Stimulated activated CD8-positive, alpha-beta memory T cell treated with anti-CD3 and anti-CD28 coated beads, Interleukin-4, amount 100 ng/mL, for 1 hour (primary cell): ENCODE measurements at places on chromosomes 5 and 9.

- no peak for DNase-seq
Measured at GRCh38 chr5:177446200-177447065, at the start of gene PRR7. TSS of gene PRR7 (plus strand) at chr5:177446814. CDS start at chr5:177455068, 8,254 bp downstream.

- no peak for DNase-seq
Measured at GRCh38 chr9:34578241-34579103, 11.1 kb downstream of the CNTFR start.

DNA sequence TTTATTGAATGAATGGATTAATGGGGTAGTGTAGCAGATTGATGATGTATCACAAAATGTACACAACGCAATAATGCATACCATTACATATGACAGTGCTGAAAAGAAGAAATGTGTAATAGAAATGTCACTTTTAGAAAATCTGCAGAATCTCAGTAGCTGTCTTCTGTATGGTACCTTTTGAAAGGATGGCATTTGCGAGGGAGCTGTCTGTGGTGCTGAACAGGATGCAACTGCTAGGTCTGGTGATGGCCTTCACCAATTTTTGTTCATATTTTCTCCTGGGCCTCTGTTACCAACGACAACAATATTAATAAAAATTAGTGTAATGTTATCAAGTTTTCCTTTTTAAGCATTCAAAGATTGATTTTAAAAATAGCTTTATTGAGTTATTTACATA is 36.2 kb upstream of the OTULIN start:
- DNase-seq, result peak; percentile 20

- no peak for DNase-seq
Measured at GRCh38 chr5:53856506-53856905, 296.1 kb downstream of the NDUFS4 start.

DNA sequence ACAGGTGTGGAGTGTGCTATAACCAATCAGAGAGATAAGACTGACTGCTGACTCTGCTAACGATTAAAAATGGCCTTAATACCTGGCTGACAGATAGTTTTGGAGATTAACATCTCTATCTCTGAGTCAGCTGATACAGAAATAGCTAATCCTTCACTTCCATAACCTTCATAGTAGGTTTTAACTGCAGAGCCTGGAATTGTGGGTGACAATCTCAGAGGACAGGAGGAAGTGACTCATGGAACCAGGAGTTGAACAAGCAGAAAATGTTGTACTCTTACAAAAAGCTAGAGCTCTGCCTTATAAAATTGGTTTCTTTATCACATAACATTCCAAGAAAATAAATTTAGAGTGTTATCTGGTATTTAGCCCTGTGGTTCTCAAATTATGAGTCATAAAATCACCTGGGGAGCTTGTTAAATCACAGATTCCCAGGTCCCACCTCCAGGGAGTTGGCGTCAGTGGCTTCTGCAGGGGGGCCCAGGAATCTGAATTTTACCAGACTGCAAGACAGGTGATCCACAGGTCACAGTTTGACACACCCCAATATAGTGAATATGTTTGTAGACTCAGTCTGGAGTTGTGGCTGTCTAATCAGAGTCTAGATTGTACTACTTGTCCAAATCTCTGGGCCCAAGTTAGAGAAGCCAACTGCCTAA is 44.4 kb upstream of the AFAP1L1 start:
- no peak for DNase-seq

- DNase-seq, result no peak
Measured at GRCh38 chr5:135102716-135103574, 68.9 kb upstream of the PITX1 start.

- DNase-seq, result no peak
Measured at GRCh38 chr5:147248561-147248960, 13.7 kb downstream of the STK32A start.

GRCh38 chr5:88235828-88236227 is 32.8 kb downstream of the TMEM161B start:
- no peak for DNase-seq

- DNase-seq, result no peak
Measured at GRCh38 chr5:53091289-53091688, 18.3 kb downstream of the MOCS2 start.

DNA sequence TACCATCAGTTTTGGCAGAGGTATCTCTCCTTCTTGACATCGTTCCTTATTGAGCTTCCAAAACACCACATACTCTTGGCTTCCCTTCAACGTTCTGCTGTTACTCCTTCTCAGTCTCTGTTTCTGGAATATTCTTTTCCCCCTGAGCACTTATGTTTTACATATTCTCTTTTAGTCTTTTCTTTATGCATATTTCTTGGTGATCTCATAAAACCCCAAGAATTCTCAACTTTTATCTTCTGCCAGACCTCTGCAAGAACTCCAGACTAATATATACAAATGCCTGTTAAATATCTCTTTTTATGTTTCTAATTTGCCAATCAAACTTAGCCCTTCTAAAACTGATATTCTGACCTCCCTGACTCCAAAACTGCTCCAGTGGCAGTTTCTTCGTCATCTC is 453.4 kb upstream of the CTNND2 start:
- DNase-seq, result no peak

DNA sequence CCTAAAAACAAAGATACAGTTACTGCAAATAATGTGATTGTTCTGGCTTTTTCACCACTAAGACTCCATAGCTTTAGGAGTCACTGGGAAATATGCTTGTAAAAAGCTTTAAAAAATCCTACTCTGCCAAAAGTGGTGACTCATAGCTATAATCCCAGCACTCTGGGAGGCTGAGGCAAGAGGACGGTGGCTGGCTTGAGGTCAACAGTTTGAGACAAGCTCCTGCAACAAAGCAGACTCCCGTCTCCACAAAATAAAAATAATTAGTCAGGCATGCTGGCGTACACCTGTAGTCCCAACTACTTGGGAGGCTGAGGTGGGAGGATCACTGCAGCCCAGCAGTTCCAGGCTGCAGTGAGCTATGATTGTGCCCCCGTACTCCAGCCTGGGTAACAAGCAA is 406.4 kb downstream of the HTR1A start:
- no peak for DNase-seq

GRCh38 chr5:10017786-10018185 is 231.9 kb downstream of the ATPSCKMT start:
- no peak for DNase-seq

DNA sequence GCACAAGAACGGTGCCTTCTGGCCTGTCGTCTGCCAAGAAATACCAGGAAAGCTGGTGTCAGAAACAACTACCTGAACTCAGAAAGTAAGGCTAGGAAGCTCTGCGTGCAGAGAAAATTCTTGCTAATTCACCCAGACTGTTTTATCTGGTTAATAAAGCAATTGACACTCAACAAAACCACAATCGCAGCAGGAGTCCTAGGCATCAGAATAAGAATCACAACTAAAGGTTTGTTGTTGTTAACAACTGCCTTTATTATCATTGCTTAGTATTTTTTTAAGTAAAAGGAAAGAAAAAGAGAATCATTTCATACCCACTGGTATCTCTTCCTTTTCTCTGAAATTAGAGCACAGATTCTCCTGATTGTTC is 3.9 kb upstream of the ISL1 start:
- DNase-seq, result no peak

DNA sequence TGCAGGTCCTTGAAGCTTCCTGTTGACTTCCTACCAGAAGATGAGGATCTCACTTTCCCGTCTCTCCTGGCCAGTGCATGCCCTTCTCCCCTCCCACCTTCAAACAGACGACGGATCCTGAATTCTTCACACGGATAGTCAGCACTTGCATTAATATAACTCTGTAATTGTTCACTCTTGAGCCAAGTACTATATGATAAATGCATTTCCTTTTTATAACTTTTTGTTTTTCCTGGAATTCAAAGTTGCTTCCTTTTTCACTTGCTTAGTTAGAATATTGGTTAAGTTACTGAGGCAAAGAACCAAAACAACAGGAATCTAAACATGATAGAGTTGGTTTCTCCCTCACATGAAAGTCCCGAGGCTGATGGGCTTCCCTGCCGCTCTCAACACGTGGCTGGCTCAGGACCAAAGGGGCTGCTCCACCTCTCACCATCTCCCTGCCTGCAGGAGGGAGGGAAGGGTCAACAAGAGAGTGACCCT is 20.2 kb upstream of the EGFL7 start:
- no peak for DNase-seq
